ENCODE measurements at places on chromosomes 4 and X. TPM values are rescaled to one million over a fixed set of nuclear protein-coding genes. Genes with fewer than 3 reads are reported as not detected.

The SATL1 gene
- not detected for total RNA-seq

GRCh38 chrX:12984603-12985319 is 9.9 kb downstream of the TMSB4X start:
- peak; percentile 31 for DNase-seq

The CFP gene
- 1.4 TPM for total RNA-seq

DNA sequence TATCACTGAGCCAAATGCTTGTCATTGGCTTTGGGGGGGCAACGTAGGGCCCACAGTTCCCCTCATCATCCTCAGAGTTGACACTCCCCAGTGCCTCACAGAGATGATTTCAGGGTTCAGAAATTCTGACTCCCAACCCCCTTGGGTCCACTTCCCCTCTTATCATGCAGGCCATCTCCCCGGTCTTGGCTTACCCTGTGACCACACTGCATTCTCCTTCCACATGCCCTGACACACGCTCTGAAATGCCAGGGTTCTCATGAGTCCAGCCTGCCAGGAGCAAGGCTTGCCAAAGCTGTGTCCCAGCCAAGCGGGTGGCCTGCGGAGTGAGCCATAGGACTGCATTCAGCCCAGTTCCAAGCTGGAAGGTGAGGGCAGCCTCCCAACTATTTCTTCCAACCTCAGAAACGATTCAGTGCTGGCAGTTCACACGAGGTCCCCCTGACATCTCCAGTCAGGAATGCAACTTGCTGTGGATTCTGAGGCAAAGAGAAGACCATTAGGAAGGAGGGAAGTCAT is 101.2 kb downstream of the SMIM20 start:
- peak; percentile 100 for DNase-seq

DNA sequence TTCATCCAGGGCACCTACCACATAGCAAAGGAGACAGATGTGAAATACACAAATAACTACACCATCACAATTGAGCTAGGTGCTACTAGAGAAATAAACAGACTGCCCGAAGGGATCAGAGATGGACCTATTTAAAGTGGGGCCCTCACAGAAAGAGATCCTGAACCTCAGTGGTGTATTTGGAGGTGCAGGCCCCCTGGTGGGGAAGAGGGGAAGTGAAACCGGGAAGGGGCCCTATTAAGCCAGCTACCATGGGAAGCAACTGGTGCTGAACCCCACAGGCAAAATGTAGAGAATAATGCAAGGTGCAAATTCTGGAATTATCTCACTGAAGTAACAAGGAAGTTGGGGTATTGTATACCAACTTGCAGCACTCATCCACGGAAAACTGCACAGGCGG is 78.6 kb upstream of the FAM9A start:
- peak; percentile 25 for DNase-seq

The STK32B gene
- 6.4 TPM for total RNA-seq

DNA sequence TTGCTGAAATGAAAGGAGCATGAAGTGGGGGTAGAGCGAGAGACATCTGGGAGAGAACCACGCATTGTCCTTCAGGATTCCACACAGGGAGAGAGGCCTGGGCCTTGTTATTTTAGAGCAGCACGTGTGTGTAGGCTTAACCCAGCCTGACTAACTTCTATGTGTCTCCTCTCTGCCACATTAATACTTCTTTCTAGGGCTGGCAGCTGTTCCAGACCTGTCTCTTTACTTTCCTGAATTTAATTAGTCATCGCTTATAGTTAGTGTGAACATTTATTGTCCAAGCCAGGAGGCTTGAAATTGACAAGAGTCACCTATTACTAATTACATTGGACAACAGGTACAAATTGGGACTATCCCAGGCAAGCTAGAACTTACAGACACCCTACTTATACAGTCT is 51.3 kb downstream of the SMAD1 start:
- DNase-seq = peak; percentile 8

The SLIT2 gene
- total RNA-seq = 24.9 TPM

DNA sequence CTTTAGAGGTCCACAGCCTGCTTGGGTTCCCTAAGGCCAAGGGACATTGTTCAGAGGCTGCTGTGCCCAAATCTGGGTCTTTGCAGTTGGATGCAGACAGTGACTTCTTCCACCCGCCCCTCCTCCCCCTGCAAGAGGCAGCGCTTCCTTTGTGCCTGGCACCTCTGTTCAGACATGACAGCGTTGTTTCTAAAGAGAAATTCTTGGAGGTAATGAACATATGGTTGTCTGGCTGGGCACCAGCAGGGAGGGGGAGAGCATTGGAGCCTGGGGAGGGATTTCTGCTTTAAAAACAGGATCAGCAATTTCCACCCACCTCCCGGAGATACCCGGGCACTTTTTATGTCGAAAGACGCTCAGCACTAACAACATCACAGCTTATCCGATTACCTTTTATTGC is 51.5 kb downstream of the PSAPL1 start:
- no peak for DNase-seq

The TMEM271 gene
- not detected for total RNA-seq

GRCh38 chr4:41693629-41694028 is 54.9 kb downstream of the PHOX2B start:
- peak; percentile 56 for DNase-seq

DNA sequence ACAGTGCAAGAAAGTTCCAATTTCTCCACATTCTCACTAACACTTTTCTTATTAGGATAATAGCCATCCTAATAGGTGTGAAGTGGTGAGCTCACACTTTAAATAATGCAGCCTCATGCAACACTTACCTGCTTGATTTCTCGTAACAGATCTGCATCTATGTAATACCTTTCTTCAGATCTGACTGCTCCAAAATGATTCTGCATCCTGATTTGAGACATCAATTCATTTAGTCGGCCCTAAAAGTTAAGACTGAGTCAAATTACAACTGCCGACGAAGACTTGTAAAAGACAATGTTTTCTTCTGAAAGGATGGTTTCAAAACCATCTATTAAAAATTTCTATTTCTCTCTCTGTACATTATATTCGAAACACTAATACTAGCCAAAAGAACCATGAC is 30.7 kb downstream of the NUP54 start:
- no peak for DNase-seq

GRCh38 chrX:17525762-17526555 is 151.0 kb downstream of the NHS start:
- DNase-seq = peak; percentile 68

DNA sequence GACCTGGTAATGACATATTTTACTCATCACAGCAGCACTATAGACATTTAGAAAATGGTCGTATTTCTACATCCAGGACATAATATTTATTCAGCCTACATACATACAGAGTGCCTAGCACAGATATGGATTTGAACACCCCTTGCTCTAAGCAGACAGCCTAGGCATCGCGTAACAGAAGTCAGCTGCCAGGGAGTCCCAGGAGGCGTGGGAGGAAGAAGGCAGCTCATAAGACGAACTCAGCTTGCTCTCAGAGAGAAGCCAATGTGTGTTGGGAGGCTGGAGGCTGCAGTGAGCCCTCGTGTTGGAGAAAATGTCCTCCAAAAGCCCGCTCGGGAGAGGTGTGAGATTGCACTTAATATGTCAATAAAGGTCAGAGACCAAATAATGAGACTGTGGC is 131.6 kb downstream of the BCOR start:
- no peak for DNase-seq

- no peak for DNase-seq
Measured at GRCh38 chrX:8604131-8604530, 127.8 kb downstream of the ANOS1 start.

The NXF2B gene
- not detected for total RNA-seq

DNA sequence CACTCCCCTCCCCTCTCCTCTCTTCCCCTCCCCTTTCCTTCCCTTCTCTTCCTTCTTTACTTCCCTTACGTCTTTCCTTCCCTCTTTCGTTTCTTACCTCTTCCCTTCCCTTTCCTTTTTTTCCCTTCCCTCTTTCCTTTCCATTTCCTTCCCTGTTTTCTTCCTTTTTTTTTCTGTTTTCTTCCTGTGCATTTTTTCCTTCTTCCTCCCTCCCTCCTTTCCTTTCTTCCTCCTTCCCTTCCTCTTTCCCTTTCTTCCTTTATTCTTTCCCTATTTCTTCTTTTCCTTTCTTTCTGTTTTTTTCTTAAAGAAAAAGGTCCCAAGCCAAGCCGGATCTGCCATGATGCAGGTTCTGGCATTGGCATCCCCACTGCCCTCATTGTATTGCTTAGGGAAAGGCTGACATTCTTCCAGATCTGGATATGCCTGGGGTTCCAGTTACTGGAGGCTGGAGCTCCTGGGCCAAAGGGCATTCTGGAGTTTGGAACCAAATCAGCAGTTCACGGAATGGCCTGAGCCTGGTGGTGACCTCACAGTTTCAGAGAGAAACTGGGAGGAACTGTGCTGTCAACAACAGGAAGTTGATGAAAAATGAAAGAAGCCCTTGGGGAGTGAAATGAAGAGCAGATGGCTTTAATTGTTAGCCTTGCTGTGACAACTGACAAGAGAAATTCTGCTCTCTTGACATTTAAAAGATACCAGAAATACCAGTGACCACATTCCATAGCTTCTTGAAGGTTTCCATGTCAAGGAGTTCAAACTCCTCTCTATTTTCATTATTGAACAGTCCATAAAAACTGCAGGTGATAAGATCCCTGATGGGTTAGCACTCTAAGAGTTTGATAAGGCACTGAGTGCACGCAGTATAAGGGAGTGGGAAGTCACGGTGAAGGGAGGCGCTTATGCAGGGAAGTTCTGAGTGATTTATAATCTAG is 622.1 kb downstream of the SPRY1 start:
- peak; percentile 59 for DNase-seq

DNA sequence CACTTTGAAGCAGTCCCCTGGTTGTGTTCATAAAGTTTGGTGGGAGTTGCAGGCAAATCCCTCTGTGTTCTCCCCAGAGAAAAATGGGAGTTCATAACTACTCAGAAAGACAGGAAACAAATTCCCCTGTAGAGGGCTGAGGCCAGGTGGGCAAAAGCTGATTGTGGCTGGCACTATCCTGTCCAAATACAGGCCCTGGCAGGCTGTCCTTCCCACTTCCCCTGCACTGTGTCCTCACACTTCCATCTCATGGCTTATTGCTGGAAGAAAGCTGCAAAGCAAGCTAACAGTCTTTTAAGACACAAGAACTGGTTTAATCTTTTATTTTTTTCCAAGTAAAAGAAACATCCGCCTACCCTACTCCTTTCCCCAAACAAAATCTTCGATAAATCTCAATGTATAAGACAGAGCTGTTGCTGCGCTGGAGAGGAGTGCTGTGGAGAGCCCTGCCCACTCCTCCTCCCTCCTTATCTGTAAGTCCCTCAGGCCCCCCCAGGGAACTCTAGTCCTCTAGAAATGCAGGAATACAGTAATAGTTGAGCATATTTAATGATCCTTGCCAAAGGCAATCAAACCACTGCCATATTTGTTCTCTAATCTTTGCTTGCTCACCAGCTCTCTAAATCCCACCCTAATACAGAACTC is 14.0 kb downstream of the TAPT1 start:
- no peak for DNase-seq

- no peak for DNase-seq
Measured at GRCh38 chr4:159297091-159297490, 194.2 kb downstream of the RAPGEF2 start.

- DNase-seq = no peak
Measured at GRCh38 chr4:67546971-67547370, 1.7 kb upstream of the CENPC start.

DNA sequence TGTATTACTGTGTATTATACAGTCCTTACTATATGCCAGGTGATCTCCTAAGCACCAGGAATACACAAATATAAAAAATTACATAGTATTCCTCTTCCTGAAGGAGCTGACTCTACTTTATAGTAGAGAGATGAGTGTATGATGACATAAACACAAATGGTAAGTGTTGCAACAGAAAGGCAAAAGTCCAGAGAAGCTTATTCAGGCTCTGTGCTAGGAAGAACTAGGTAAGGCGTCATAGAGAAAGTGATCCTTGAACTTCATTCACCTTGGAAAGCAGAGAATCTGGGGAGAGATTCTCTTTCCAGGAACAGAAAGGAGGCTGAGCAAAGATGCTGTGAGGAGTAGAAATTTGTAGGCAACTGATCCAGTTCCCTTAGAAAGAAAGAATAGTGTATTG is 115.0 kb upstream of the KCNIP4 start:
- DNase-seq = peak; percentile 58

The ANK2 gene
- total RNA-seq = 53.1 TPM

DNA sequence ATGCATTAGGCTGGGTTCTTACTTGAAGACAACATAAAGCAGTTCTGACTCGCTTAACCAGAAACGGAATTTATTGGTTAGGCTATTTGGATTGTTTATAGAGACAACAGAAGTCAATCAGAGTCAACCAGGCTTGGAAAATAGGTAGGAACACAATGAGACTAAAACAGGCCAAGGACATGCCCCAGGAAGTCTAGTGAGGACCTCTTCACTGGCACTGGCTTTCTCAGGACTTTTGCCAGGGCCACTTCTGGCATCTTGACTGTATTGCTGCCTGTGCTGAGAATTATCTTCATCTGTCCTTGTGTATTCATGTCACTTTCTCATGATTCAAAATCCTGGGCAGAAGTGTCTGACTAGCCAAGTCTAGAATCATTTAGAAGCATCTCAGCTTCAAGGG is 19.6 kb downstream of the PGAM4 start:
- DNase-seq = no peak

The HGFAC gene
- total RNA-seq = not detected

GRCh38 chr4:88826771-88827170 is 129.1 kb upstream of the NAP1L5 start:
- no peak for DNase-seq

GRCh38 chrX:97238632-97239031 is 354.9 kb downstream of the RPA4 start:
- no peak for DNase-seq

The MAGEB17 gene
- total RNA-seq = not detected

GRCh38 chrX:119017077-119017476 is 42.7 kb downstream of the LONRF3 start:
- no peak for DNase-seq

DNA sequence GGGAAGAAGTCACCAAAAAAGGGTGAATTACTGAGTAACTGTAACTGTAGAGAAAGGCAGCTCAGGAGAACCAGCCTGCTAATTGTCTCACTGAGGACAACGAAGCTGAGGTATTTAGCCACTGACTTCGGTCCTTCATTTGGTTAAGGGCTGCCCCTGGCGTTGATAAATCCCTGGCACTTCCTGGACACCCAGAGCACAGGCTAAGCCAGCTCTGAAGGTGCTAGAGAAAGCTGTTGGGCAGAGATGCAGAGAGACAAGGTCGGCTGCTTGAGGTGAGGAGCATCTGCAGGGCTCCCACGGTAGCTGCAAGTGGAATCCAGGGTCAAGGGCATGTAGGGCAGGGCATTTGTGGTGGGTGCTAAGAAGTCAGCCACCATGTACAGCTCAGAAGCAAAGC is 33.4 kb upstream of the AP1S2 start:
- DNase-seq = no peak

DNA sequence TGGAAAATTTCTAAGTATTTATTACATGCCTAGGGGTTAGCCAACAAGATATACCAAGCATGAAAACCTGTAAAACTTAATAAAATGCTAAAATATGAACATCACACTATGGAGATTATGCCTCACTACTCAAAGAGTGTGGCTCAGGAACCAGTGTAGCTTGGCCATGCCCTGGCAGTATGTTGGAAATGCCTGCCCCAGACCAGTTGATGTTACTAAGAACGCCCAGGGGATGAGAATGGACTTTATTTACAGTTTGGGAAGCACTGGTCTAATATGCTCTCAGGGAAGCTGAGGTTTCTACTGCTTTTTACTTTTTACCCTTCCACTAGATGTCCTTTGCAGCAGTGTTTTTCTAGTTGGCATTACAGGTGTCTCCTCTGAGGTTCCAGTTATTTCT is 23.7 kb upstream of the TXLNG start:
- no peak for DNase-seq

Measured in GM23248 (cell line).